ENCODE measurements at places on chromosomes 3 and 15. TPM values are rescaled to one million over a fixed set of nuclear protein-coding genes. Genes with fewer than 3 reads are reported as not detected.

RLBP1 gene
- total RNA-seq: not detected

ZNF280D gene
- 53.9 TPM for total RNA-seq

ANKRD34C gene
- total RNA-seq: 0.72 TPM

GJD2 gene
- total RNA-seq: 5.1 TPM

ABI3BP gene
- total RNA-seq: 51.8 TPM

KY gene
- 1.7 TPM for total RNA-seq

C3orf22 gene
- 1.7 TPM for total RNA-seq

ADGRG7 gene
- total RNA-seq: 2.9 TPM

GRCh38 chr15:36791844-36792571 is 212.6 kb downstream of the CDIN1 start:
- no peak for DNase-seq

DNA sequence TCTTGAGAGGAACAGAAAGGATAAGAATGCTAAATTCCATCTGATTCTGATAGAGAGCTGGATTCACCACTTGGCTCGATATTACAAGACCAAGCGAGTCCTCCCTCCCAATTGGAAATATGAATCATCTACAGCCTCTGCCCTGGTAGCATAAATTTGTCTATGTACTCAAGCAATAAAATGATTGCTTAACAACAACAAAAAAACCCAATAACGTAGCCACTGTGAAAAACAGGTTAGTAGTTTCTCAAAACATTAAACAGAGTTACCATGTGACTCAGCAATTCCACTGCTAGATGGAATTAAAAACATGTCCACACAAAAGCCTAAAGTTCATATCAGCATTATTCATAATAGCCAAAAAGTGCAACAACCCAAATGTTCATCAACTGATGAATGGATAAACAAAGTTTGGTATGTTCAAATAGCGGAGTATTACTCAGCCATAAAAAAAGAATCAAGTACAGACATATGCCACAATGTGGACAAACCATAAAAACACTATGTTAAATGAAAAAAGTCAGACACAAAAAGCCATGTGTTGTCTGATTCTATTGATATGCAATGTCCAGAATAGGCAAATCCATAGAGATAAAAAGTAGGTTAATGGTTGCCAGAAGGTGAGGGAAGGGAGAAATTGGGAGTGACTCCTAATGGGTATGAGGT is 16.8 kb downstream of the BCL2L10 start:
- peak; percentile 89 for DNase-seq

DNA sequence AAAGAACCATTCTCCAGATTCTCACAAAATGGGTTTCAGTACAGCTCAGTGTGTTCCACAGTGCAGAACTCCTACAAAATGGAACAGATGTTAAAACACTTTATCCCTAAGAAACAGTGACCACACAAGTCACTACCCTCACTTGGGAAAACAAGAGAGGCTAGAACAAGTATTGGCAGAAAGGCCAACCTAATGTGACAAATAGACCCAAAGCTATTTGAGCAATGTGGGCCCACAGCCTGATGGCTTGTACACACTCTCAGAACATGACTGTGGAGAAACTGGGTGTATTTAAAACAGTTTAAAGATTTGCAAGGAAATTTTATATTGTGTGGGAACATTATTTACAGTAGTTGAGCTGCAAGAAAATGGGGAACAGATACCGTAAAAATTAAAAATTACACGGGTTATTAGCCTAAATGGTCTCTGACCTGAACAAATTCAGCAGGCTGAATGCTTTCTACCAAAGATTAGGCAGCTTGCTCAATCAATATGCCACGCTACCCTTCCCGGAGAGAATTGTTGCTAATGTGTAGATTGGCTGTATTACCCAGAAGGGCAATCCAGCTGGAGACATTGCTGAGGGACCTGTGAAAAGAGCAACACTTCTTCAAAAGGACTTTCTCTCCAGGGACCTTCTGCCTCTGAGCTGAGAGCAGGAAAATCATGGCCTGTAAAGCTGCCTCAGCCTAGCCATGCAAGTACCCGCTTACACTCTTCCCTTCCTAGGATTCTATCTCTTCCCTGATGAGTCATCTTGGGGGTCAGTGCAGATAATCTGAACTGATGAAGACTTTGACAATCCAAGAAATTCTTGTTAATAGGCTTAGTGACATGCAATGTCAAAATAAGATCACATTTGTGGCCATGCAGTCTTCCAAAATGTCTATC is 97.1 kb downstream of the STRIT1 start:
- DNase-seq: no peak

GRCh38 chr15:83100097-83100646 is 7.3 kb upstream of the TM6SF1 start:
- peak; percentile 35 for DNase-seq

GRCh38 chr3:33936171-33936920 is 137.9 kb downstream of the PDCD6IP start:
- no peak for DNase-seq

DNA sequence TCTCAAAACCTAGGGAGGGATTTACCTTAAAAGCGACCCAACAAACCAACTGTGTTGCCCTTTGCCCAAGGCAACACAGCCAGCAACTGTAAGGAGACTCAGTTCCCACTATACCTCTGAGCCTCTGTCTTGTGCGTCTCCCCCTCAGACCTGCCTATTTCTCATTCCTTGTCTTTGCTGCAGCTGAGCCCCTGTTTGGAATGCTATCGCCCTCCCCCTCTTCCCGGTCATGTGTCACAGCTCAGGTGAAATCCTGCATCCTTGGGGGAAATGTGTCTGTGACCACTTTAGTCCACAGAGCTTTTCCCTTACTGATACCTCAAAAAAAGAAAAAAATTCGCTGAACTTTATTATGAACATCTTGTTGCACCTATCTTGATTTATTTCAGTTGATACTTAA is 52.0 kb upstream of the LRIG1 start:
- no peak for DNase-seq

- no peak for DNase-seq
Observed at GRCh38 chr3:127532561-127533203, 57.9 kb downstream of the TPRA1 start.

DNA sequence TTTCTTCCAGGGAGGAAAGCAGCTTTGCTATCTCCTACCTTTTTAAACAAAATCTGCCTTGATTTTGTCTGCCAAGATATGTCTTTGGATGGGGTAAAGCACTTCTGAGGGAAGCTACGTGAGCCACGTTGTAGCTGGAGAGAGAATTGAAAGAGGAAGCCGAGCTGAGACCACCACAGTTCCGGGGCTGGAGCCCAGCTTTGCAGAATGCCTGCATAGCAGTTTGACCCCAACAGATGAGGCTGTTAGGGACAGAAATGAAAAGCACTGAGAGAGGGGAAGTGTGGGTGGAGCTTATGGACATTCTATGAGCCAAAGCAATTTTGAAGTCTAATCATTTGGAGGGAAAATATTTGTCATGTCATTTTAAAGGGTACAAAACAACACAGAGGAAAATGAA is 45.4 kb downstream of the LIPC start:
- DNase-seq: no peak

DNA sequence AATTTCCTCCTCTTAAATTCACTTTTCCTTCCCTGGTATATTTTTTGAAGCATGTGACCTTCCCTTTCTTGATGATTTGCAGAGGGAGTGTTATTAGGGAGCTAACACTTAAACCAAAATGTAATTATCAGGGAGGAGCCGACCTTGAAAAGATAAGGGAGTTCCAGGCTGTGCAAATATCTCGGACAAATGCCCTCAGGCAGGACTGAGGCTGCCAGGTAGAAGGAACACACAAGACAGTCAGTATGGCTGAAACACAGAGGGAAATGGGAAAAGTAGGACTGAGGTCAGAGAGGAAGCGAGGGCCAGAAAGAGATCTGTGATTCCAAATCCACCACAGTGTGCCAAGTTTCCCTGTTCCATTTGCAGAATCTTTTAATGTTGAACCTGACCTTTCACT is 221.0 kb downstream of the CNTN3 start:
- DNase-seq: no peak

DNA sequence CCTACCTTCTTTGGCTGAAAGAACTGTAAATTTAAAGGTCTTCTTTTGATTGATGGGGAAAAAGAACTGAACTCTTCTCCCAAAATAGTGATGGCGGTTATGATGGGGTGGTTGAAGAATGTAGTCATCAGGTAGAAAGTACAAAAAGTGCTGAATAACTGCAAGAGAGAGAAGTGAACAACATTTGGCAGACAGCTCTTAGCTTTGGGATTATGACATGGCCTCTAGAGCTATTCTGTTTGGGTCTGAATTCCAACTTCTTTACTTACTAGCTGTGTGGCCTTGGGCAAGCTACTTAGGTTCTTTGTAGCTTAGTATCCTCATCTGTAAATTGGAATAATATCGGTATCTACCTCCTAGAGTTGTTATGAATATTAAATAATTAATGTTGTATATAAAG is 91.7 kb downstream of the SPRED1 start:
- DNase-seq: no peak

DNA sequence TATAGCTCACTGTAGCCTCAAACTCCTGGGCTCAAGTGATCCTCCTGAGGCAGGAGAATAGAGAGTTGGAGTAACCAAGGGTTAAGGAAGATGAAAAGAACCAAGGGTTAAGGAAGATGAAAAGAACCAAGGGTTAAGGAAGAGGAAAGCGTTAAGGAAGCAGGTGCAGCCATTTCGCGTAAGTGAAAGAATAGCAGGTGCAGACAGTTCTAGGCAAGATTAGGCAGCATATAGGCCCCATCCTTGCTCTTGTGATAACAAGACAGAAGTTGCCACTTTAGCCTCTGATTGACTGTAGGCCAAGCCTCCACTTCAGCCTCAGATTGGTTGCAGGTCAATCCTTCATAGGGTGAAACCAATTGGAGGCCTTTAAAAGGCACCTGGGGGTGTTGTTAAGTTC is 677.4 kb downstream of the PDCD6IP start:
- no peak for DNase-seq

- DNase-seq: no peak
Observed at GRCh38 chr3:126834596-126835471, 130.8 kb downstream of the CHCHD6 start.

DNA sequence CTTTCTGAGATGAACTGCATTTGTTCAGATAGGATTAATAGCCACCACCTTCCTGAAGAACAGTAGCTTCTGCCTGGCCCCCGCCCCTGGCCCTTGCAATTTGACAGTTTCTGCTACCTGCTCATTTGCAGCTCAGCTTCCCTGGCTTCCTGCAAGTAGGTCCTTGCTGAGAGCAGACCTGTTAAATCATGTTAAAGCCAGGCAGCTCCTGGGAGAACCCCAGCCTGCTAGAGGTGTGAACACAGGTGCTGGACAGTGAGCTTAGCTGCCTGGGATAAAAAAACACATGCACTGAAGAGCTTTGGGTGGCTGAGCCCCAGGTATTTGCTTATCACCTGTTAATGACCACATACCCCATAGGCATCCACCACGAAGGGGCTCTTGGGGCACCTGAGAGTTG is 143.4 kb downstream of the PTPRG start:
- no peak for DNase-seq

- peak; percentile 33 for DNase-seq
Observed at GRCh38 chr15:88887068-88887580, 8.2 kb downstream of the HAPLN3 start.

DNA sequence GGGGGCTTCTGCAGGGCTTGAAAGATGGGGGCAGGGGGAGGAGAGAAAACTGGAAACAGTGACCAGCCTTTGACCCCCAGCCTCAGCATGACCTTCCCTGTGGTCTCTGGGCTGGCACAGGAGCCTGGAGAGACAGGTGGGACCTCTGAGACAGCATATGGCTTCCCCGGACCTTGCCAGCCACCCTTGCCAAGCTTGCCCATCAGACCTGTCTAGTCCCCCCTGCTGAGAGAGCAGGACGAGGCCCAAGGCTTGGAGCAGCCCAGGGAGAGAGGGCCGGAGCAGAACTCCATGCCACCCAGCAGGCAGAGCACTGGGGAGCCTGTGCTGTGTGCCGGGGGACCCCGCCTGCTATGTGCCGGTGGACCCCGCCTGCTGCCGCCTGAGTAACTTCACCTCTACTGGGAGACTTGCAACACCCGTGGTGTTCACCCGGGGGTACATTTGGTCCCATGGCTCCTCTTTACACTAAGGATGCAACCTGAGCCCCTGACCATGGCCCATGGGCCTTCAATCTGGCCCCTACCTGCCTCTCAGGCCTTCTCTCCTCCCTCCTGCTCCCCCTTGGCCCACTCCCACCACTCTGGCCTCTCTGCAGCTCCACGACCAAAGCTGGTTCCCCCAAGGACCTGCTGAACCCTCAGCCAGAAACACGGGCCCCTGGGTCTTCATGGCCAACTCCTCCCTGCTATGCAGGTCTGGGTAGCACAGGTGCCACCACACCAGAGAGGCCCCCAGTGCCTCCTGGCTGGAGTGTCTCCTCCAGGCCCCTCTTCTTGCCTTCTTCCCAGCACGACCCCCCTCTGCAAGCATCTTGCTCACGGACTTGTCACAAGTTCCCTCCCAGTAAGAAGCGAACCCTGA is 21.1 kb upstream of the SLC41A3 start:
- DNase-seq: no peak

DNA sequence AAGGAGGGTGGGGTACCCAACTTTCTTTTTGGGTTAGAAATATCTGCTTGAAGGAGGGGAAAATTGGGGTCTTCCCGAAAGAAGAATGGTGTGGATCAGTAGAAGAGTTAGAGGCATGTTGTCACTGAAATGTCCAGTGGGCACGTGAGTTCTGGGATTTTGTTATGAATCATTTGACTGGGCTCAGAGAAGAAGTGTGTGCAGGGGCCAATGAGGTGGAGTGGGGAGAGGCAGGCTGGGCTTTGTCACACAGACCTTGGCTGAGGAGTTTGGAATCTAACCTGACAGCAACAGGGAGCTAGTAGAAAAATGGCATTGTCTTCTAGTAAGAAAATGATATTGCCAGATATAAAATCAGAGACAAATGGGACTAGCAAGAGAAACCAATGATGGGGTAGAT is 436.8 kb downstream of the MFSD1 start:
- DNase-seq: no peak

DNA sequence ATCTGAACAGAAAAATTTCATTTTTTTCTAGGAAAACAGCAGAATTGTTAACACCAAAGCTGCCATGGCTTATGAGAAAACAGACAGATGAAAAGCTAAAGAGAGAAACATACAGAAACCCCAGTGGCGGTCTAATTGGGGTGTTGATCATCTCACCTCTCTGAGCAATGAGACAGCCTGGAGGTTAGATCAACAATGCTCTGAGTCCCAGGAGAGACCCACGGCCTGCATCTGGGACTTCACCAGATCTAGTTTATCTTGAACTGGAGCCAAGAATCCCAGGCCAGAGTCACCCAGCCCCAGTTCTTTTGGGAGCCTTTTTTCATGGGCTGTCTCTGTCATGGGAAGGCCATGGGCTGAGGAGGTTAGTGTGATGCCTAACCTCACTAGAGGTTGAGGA is 3.5 kb upstream of the GALNT15 start:
- DNase-seq: no peak

DNA sequence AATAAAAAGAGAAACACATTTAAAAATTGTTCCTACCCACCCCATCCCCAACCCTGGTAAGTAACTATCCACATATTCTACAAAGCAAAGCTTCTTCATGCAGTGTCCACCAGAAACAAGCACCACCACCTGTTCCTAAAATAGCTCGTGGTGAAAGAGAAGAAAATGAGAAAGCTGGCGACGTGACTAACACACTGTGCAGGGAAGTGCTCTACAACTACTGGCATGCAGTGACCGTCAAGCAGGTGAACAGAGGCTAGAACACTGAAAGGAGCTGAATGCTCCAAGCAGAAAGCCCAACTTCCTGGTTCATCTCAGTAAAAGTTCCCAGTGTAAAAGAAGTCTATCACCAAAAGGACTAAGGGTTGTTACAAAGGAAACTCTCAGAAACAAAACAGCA is 80.7 kb downstream of the NR2E3 start:
- DNase-seq: no peak

- no peak for DNase-seq
Observed at GRCh38 chr15:81955382-81956062, 90.3 kb downstream of the MEX3B start.

GRCh38 chr15:34085746-34086145 is 15.9 kb downstream of the EMC7 start:
- no peak for DNase-seq

GRCh38 chr15:86773736-86774135 is 694.1 kb downstream of the AGBL1 start:
- DNase-seq: no peak
